ENCODE measurements at places on chromosomes 4 and X.

DNA sequence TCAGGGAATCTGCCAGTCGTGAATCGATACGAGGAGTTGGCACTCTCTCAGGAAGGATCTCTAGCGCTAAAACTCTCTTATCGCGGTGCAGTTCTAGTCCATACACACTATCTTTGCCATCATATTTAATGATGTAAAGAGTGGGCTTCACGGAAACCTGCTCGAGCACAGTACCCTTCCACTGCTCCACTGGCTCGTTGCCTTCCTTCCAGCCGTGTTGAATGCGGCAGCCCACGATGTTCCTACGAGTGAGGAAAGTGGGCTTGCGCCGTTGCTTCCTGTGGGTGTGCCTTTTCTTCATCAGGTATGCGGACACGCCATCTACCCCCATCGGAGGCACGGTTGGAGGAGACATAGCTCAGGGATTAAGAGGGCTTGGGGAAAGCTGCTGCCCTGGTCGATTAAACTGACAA lies 661 bp downstream of the SPIN4 start:
- DNase-seq, result peak; percentile 41

- DNase-seq, result no peak
These were observed 10.5 kb upstream of the SCARB2 start for GRCh38 chr4:76224171-76224570.

- no peak for DNase-seq
These were observed 244.9 kb upstream of the AGA start for GRCh38 chr4:177687117-177687516.

DNA sequence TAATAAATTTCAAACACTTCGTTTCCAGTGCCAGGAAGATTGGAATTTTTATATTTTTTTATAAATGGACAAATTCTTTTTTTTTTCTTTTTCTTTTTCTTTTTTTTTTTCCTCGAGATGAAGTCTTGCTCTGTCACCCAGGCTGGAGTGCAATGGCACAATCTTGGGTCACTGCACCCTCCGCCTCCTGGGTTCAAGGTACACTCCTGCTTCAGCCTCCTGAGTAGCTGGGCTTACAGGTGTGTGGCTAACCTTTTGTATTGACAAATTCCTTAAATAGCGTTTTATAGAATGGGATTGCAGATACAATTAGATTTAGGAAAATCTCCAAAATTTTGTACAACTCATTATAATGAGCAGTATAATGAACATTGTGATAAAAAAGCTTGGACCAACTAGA lies 328.9 kb downstream of the ARHGAP24 start:
- DNase-seq, result no peak

- DNase-seq, result no peak
These were observed 155.8 kb downstream of the KCNIP4 start for GRCh38 chr4:21792736-21793135.

DNA sequence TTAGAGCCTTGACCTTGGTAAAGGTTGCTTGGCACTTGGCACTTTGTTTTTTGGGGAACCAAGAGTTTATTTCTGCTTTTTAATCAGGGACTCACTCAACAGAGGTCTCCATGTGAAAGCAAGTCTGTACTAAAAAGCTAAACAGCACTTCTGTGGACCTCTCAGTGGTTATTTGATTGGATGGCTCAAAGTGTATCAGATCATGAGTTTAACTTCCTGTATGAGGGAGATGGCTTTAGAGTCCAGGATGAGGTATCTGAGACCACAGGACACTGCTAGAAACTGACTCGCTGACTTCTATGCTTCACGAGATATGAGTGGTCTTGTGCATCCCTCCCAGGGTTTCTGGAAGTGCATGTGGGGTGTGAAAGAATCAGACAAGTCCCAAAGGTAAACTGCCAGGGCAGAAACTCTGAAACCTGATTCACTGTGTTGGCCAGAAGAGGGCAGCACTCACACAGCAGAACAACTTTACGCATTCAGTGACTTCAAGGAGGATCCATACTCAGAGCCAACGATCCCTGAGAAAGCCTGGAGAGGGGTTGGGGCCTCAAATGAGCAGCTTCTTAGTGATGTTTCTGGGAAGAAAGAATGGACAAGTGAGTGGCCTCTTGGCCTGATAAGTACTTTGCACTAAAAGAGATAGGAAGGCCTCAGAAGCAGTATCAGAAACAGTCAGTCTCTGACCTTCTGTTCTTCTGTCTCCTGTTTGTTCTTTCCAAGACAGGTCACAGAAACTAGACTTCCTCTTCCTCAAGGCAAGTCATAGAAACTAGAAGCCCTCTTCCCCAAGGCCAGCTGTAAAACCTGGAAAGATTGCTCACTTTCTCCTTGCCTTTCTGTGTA lies 220.3 kb upstream of the CXCL13 start:
- peak; percentile 65 for DNase-seq

DNA sequence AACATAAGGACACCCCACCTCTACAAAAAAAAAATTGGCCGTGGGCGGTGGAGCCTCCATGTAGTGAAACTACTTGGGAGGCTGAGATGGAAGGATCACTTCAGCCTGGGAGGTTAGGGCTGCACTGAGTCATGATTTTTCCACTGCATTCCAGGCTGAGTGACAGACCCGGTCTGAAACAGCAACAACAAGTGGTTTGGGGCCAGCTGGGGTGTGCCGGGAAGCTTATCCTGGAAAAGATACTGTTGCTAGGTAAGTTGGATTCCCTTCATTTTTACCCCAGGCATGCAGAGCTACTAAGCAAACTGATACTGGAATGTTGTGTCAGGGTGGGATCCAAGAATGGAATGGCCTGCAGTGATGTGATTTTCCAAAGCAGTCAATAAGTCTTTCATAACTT lies 57.0 kb downstream of the XAGE2 start:
- no peak for DNase-seq

GRCh38 chr4:48137846-48138245 lies 3.8 kb upstream of the TXK start:
- peak; percentile 42 for DNase-seq

DNA sequence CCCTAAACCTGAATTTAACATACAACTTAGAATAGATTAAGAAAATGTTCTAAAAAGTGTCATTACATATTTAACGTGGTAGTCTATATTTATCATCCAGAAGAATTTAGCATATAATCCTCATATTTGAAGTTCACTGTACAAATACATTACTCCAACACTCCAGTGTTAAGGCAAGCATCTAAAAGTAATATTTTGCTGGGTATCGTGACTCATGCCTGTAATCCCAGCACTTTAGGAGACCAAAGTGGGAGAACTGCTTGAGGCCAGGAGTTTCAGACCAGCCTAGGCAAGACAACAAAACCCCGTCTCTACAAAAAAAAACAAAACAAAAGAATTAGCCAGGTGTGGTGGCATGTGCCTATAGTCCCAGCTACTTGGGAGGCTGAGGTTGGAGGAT lies 24.8 kb downstream of the LRBA start:
- no peak for DNase-seq

GRCh38 chrX:10986616-10987015 lies 124.5 kb upstream of the HCCS start:
- no peak for DNase-seq

GRCh38 chrX:24899391-24899790 lies 116.4 kb downstream of the ARX start:
- DNase-seq, result no peak

DNA sequence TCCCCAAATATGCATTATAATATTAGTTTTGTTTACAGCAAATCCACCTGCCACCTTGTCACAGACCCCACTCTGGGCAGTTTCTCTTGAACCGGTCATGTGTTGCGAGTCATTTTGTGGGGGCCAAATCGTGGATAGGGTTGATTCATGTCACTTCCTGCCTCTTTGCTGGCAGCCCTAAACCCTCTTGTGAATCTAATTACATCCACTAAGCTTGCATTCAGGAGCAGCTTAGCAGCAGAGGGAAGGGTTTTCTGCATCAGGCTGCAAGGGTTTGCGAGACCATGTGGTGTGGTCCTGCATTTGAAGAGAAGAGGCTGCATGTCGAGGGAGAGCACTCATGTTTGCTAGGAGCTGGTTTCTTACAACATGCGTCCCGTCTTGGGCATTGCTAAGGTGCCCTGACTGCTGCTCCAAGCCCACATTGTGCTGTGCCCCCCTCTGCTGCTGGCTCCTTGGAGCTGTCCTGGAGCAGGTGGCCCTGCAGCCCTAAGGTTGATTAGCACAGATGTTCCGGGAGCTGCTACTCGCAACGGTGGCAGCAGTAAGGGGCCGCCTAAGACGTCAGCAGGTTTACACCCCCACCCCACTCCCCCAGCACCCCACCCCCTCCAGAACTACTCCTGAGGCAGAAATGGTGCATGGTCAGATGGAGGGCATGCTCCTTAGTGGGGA lies 88.9 kb upstream of the CLDN34 start:
- DNase-seq, result no peak

DNA sequence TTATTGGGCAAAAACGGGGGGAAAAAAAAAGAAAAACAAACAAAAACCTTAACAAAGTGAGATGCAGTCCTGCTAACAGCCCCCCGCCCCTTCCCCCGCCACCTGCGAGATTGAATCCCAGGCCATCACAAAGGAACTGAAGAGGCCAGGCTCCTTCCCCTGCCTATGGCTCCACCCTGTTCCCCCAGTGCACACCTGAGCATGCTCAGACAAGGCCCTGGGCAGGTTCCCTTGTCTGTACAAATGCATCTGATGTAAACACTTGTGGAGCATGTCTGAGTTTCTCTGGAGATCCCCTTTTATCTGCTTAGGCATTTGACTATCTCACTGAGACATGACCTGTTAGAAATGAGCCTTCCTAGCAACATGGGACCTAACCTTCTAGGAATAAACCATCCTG lies 983.7 kb upstream of the PABPC4L start:
- no peak for DNase-seq

GRCh38 chrX:19863212-19863856 lies 24.1 kb downstream of the SH3KBP1 start:
- no peak for DNase-seq

DNA sequence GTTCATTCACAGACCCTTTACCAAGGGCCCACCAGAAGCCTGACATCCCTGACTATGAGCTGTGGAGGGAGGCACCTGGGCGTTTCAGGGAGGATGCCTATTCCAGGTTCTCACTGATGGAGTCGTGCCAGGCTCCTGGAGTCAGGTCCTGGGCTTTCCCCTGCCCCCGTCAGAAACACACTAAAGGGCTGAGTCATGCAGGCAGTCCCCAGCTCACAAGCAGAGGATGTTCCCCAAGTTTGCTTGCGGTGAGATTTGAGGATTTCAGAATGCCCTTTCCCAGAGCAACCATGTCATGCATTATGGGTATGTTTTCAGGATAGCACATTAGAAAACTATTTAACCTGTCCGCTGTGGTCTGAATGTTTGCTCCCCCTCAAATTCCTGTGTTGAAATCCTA lies 45.2 kb downstream of the FHDC1 start:
- DNase-seq, result no peak

DNA sequence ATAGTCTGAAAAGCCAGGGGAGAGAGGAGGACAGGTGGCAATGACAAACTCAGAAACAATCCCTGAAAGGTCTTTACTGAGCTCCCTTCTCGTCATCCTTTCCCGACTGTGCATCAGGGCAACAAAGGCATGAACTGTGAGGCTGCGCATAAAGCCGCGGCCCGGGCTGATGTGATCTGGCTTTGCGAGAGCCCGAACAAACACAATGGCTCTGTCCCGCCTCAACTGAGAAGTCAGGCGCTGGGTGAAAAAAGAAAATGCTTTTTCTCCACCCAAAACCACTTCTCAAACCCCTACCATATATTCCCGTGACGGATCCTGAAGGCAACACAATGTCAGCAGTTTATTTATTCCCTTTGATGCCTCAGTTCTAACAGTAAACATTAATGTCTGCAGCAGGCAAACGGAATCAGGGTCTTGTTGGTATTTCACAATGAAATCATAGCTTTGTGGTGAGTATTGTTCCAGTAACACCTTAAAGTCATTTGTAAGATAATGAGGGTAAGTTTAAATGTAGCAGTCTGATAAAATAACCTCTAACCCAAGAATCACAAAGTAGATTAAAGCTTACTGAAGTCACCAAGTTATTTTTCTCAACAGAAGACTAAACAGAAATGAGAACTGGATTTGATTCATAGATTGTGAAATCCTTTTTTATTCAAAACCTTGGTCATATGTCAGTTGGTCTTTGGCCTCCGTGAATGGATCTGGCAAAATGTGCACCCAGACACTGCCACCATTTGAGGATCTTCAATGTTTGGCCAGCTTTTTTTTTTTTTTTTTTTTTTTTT lies 67.4 kb downstream of the APBB2 start:
- DNase-seq, result no peak

GRCh38 chr4:82481506-82481840 lies 51.1 kb downstream of the ENOPH1 start:
- DNase-seq, result no peak

GRCh38 chr4:97507587-97508245 lies 635.6 kb downstream of the STPG2 start:
- no peak for DNase-seq

DNA sequence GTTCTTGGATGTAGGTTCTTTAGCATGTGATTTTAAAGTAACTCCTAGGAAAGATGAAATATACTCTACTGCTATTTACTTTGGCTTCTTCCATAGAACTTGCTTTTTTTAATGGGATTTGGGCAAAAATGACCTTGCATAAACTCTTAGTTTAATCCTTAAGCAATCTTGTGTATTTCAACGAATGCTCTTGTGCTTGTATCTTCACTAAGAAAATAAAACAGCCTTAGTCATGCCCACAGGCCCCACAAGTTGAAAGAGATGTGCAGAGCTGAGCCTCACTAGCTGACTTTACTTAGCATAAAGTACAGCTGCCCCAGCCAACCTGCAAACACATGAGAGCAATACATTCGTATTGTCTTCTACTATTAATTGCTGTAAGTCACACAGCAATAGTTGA lies 1609.2 kb downstream of the STIM2 start:
- DNase-seq, result no peak

DNA sequence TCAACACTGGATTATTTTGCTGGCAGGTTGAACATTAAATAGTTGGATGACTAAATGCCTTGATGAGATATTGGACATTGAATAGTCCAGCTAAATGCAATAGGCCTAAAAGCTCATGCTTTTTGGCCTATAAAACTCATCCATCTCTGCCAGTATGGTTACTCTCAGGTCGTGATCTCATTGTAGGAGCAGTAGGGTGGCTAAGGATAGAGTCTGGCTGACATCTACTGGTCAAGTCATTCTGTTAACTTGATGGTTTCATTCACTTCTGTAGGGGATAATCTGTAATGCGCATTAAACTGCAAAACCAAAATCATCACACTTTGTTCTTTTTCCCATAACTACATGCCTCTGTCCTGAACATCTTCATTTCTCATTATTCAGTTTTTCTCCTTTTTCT lies 227.0 kb downstream of the DKK2 start:
- DNase-seq, result no peak

DNA sequence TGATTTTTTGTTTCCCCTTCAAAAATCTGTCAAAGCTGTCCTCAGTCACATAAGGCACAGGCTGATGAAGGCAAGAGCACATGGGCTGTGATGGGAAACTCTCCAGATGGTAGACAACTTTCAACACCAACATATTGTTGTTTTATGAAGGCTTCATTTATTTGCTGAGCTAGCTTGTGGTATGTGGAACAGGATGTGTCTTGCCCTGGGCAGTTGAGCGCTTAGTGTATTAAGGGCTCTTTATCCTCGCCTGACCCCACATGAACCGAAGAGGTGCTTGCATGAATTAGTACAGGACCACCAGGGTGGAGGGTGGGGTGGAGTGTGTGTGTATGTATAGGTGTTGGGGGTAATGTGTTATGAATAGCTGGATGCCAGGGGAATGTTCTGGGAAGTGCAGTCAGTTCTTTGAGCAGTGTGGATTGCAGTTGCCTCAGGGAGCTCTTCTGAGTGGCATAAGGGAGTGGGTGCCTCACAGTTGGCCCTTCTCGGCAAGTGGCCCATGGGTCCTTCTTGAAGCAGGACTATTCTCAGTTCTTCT lies 103.1 kb downstream of the PHEX start:
- no peak for DNase-seq

- no peak for DNase-seq
These were observed 103.3 kb upstream of the TLR3 start for GRCh38 chr4:185965426-185966384.

Measured in activated naive CD4-positive, alpha-beta T cell treated with anti-CD3 and anti-CD28 coated beads, Interleukin-2, amount 10 ng/mL, durations not matched to agents 7 days and 5 days (primary cell).